ENCODE measurements at places on chromosomes 6 and 20.

DNA sequence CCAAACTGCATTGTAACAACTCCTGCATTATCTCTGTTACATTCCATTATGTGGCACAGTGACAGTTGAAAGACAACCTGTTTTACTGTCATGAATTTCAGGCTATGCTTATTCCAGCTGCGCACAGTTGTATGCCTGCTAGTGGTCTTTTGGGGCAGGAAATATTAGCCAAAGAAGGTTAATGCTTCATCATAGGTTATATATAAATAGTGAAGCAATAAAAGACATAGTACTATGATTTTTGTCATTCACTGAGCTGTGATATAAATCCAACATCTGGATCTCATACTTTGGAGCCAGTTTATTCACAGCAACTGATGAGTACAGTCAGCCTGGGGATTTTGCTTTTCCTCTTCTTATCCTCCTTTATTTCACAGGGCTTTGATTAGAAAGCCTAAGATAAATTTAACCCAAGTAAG, 55.6 kb downstream of the FILIP1 start:
- no peak for DNase-seq

DNA sequence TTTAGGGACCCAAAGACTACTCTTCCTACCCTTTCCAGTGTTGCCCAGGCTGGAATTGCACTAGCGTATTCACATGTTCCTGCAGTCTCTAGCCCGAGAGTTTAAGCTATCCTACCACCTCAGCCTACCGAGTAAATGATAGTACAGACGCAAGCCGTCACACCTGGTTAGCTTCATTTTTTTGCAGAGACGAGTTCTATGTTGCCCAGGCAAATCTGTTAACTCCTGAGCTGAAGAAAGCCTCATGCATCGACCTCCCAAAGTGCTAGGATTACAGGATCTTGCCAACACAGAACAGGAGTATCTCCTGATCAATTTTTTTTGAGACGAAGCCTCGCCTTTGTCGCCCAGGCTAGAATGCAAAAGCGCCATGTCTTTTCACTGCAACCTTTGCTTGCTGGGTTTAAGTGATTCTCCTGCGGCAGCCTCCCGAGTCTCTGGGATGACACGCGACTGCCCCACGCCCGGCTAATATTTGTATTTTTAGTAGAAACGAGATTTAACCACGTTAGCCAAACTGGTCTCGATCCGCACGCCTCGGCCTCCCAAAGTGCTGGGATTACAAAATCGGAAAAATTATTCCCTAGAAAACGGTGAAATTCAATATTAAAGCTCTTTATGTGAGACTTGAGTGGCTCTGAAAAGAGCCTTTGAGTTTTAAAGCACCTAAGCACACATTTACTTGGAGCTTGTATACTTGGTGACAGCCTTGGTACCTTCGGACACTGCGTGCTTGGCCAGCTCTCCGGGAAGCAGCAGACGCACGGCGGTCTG, 128.5 kb downstream of the HFE start:
- DNase-seq: peak; percentile 44

DNA sequence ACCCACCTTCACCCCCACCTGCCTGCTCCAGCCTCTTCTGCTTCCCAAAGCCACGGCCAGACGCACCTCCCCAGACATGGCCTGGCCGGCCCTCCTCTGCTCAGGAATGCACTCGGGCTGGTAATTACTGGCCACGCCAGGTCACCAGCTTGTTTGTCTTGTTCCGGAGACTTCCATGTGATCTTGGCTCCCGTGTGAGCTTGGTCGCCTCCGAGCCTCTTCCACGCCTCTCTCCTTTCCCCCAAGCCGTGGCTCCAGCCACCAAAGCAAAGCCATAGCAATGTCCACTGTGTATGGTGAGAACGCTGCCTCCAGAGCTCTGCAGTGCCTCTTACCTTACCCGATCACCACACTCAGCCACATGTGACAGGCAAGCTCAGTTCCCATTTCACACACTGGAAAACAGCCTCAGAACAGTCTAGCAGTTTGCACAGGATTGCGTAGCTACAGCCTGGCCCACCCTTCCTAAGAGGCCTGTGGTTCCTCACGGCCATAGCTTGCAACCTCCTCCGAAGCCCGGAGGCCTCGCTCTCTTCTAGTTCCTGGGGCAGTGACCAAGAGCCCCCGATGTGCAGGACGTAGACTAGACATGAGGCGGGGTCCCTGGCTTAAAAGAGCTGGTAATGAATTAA, 48.1 kb upstream of the AFDN start:
- DNase-seq: no peak

- no peak for DNase-seq
Measured at GRCh38 chr6:83958241-83958685, 75.3 kb upstream of the MRAP2 start.

DNA sequence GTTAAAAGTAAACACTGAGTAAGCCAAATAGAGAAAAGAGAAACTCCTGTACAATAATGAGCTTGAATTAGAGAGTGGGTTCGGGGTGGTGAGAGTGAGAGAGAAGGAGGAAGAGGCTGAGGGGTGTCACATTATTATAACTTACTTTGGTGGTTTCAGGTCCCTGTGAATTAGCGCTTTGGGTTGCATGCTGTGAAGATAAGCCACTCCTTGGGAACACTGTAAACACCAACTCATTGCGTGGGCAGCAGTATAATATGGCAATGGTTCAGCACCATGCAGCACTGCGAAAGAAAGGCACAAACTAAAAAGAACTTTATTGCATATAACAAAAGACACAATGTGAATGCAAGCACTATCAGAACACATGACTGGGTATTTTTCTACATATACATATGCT, 26.9 kb downstream of the MAP3K7 start:
- DNase-seq: no peak

Data from CD4-positive, alpha-beta T cell treated with Interleukin-17A for 1 hour (primary cell).